CD4-positive, alpha-beta T cell treated with Interleukin-17A for 1 hour (primary cell): ENCODE measurements at places on chromosomes 16 and 17.

DNA sequence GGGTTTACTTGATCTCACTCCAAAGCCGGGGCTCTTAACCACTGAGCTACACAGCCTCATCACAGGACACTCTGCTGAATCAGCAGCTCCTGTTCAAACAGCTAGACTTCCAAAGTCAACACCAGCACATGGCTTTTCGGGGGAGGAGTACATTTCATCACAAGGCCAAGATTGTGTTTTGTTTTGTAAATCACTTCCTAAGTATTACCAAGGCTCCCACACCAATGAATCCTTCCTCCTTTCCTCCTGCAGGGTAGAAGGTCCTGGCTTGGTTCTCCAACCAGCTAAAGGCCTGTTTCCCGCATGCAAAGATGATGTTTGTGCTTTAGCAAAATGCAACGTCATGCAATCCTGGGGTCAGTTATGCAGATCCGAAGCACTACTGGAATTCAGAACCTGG, 152.5 kb downstream of the XYLT1 start:
- DNase-seq, result no peak

DNA sequence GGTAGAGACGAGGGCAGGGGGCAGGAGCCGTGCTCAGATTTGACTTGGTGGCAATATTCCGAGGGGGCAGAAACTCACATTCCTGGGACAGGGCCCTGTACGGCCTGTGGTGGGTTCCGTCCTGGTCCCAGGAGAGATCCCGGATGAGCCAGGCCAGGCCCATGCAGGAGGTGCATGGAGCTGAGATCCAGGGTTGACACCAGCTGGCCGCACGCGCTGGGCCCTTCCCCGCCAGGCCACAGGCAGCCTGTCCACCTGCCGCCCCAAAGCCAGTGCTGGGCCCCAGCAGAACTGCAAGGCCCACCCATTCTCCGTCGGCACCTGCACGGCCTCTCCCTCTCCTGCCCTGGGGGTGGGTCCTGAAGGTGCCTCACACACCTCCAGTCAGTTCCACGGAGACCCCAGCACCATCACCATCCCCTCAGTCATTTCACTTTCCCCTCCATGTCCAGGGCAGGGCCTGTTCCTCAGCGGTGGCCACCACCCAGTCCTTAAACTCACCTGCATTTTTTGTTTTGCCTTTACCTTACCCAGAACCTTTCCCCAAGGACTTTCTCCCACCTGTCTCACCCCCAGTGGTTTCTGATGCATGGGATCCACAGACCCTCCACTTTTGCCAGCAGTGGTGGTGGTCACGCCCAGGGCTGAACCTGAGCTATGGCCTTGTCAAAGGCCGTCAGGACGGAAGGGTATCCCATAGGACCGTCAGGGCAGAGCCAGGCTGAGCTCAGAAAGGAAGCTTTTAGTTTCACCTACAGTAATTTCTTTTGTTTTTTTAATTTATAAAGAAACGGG, 25.1 kb upstream of the CDH15 start:
- no peak for DNase-seq

DNA sequence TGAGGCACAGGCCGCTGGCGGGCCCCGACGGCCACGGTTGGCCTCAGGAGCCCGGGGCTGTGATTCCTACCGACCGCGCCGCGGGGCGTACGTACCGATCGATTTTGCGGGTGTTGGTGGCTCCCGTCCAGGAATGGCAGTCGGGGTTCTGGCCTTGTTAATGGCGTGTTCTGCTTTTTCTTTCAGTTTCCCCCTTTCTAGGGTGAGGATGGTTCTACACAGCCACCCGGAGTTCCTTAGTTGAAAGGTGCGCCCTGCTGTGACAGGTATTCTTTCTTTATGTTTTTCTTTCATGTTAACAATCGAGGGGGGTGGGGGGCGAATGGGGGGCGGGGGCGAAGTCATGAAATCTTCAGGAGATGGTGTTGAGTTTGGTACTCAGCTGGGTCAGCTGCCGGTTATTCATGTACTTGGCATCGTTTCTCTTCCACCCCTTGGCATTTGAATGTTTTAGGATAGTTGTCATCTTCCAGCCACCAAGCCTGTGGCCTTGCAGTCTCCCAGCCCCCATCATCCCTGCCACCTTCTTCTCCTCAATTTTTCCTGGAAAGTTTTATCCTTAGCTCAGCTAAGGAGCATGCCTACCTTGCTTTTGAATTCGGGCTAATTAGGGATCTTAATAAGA, 802 bp downstream of the CYLD start:
- peak; percentile 70 for DNase-seq

DNA sequence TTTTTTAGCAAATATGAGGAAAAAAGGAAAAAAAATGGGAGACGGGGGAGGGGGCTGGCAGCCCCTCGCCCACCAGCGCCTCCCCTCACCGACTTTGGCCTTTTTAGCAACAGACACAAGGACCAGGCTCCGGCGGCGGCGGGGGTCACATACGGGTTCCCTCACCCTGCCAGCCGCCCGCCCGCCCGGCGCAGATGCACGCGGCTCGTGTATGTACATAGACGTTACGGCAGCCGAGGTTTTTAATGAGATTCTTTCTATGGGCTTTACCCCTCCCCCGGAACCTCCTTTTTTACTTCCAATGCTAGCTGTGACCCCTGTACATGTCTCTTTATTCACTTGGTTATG, 1.2 kb upstream of the TMEM88 start:
- DNase-seq, result peak; percentile 34

GRCh38 chr16:81676066-81676882, 102.8 kb upstream of the PLCG2 start:
- no peak for DNase-seq

DNA sequence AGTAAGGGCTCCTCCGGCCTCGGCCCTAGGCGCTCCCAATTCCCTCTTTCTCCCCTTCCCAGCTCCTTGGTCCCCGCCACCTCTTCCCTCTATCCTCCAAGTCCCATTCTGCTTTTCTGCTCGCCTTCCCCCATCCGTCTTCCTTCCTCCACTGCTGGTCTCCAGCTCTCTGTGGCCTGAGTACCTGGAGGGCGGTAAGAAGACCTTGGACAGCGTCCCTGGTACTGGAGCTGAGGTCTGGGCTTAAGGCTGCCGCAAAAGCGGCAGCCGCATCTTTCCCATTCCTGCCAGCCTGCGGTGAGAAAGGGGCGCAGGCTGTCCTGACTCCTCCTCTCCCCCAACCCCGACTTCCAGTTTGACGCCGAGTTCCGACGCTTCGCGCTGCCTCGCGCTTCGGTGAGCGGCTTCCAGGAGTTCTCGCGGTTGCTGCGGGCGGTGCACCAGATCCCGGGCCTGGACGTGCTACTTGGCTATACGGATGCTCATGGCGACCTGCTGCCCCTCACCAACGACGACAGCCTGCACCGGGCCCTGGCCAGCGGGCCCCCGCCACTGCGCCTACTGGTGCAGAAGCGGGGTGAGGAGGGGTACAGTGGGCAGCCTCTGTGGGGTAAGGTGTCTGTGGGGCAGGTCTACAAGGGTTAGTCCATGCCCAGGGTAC, 471 bp downstream of the PARD6A start:
- DNase-seq, result no peak

GRCh38 chr17:82096709-82097183, 1.3 kb downstream of the FASN start:
- no peak for DNase-seq

DNA sequence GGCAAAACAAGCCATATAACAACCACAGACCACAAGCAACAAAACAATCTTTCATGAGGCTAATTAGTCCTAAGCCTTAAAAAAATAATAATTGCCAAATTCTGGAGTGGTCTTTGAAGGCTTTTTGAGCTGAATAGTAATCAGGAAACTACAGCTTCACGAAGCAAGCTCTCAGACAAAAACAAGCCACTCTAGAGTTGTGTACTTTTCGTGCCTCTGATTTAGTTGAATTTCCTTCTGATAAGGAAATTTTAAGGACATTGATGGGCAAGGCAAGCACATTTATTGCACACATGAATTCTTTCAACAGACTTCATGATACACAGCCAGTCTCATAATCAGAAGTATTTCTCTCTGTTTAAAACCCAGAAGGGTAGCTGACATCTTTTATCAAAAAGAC, 130.8 kb upstream of the IRX3 start:
- no peak for DNase-seq

DNA sequence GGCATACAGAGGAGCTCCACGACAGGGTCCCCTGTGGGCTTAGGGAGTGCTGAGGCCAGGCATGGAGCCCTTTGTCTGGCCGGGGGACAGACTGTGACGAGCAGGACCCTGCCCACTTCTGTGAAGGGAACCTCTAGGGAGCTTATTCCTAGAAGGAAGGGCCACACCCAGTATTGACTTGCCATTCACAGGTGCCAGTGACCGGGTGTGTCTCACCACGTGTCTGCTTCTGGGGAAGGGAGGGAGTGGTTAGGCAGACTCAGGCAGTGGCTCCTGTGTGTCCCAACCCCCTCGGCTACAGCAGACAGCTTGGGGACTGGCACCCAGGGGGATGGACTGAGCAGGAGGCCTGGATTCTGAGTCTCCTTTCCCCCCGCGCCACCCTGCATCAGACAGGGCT, 57.2 kb downstream of the SOCS1 start:
- DNase-seq, result no peak

- no peak for DNase-seq
Measured at GRCh38 chr16:88355389-88356123, 27.2 kb upstream of the ZNF469 start.

DNA sequence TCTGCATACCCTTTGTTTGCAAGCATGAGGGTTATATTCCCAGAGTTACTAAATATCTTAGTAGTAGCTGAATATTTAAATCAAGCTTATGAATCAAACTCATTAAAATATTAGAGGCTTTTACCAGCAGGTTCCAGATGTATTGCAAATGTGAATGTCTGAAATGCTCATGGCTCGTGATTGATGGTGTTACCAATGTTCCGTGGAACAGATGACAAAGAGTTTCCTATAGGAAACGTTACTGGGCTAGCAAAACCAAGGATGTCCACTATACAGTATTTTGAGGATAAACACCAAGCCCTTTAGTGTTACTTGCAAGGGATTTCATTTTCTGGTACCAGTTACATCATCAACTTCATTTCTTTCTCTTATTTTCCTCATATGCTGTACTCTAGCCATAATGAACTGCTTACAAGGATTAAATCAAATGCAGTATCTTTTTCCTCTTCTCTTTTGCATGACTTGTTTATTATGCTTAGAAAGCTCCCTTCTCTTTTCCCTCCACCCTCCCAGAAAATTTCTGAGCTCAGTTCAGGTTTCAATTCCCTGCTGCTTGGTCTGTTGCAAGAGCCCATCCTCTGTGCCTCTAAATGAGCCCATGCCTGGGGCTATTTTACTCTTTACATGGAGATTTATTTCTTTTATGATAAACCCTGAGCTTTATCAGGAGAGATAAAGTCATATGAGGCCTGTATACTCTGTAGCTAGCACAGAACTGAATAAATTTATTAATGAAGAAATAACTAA, 1537.1 kb upstream of the GOT2 start:
- no peak for DNase-seq

- DNase-seq, result no peak
Measured at GRCh38 chr17:6713130-6713917, at the start of gene SLC13A5. Gene SLC13A5 (minus strand): TSS chr17:6713369. CDS start chr17:6713333, 36 bp downstream.

- DNase-seq, result no peak
Measured at GRCh38 chr17:82905130-82905529, 65.3 kb upstream of the ZNF750 start.

DNA sequence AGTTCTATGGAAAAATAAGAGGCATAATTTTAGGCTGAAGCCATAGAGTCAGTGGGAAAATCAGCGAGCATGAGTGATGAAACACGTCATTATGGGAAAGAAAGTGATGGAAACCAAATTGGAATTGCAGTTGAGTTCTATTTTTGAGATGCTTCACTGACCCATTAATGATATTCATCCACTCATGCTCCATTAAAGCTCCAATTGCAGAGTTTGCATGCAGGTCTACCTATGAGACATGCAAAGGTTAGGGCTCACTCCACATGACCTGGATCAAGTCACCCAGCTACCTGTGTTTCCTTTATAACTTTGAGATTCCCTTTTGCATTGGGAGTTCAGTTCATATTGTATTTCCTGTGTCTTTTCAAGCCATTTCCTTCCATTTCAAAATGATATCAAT, 8.0 kb upstream of the KRTAP2-4 start:
- no peak for DNase-seq

DNA sequence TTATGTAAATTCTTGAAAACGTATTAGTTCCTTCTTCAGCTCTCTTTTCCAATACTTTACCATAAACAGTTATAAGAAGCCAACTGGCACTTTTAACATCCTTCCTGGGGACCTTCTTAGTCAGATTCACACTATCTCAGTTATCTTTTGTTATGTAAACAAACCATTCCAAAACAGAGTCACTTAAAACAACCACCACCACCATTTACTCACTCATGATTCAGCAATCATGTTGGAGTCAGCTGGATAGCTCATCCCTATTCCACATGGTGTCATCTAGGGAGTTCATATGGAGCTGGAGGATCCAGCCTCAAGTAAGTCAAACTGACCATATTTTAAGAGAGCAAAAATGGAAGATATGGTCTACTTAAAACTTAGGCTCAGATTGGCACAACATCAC, 240.3 kb upstream of the IRX3 start:
- no peak for DNase-seq

GRCh38 chr17:75550139-75550465, 24.6 kb downstream of the LLGL2 start:
- no peak for DNase-seq

DNA sequence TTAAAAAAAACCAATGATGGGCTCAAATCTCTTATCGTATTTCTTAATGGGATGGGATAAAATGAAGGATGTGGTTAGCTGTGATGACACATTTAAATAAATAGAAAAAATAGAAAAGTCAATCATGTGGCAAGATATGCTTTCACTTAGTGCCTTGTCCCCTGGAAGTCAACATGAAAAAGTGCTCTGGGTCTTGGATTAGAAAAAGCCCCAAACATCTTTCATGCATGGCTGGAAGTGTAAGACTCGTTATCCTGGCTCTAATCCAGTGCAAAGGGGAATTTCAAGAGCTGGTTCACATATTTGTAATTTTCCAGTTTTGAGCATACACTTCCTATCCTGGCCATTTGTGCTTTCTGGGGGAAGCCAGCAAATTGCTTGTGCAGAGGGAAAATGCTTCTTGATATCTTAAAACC, 160.9 kb downstream of the MAP2K6 start:
- DNase-seq, result no peak

GRCh38 chr17:40551879-40552768, 13.1 kb downstream of the CCR7 start:
- peak; percentile 48 for DNase-seq

- no peak for DNase-seq
Measured at GRCh38 chr17:8823279-8823678, 24.1 kb upstream of the MFSD6L start.

- DNase-seq, result peak; percentile 49
Measured at GRCh38 chr17:42050393-42051012, at the start of gene C17orf113. Gene C17orf113 (minus strand): TSS chr17:42050601. CDS start chr17:42043376, 7,225 bp downstream.

DNA sequence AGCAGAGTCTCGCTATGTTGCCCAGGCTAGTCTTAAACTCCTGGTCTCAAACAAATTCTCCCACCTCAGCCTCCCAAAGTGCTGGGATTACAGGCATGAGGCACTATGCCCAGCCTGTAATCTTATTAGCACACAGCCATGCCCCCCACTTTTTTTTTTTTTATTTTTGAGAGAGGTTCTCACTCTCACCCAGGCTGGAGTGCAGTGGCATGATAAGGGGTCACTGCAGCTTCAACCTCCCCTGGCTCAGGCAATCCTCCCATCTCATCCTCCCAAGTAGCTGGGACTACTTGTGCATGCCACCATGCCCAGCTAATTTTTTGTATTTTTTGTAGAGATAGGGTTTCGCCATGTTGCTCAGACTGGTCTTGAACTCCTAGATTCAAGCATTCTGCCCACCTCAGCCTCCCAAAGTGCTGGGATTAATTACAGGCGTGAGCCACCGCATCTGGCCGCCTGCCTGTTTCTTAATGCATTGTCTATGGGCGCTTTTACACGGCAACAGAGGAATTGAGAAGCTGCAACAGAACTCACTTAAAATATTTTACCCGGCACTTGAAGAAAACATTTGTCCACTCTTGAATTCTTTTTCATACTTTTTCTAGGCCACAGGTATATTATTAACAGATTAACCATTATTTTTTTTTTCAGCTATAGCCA, 8.8 kb upstream of the CEP20 start:
- DNase-seq, result no peak
